Osteoblast (primary cell): ENCODE measurements at places on chromosomes 5 and 9. TPM values are rescaled to one million over a fixed set of nuclear protein-coding genes. Genes with fewer than 3 reads are reported as not detected.

The TMEM250 gene
- total RNA-seq, result 52.7 and 65.5 TPM in 2 replicates

The CD274 gene
- 0.72 and 1.5 TPM in 2 replicates for total RNA-seq

The INSL4 gene
- total RNA-seq, result not detected in 2 replicates

The NKD2 gene
- total RNA-seq, result under 0.01 TPM in 1 of 2 replicates, not detected in the other

The CRB2 gene
- total RNA-seq, result not detected in 2 replicates

The GRM6 gene
- not detected in 2 replicates for total RNA-seq

The PCDHGA2 gene
- total RNA-seq, result 2.7 and 2.9 TPM in 2 replicates

The HDHD3 gene
- 7.2 and 15.6 TPM in 2 replicates for total RNA-seq

The NDOR1 gene
- 5.0 and 6.2 TPM in 2 replicates for total RNA-seq

The NACC2 gene
- total RNA-seq, result 25.3 and 32.9 TPM in 2 replicates

The PGM5 gene
- 0.36 and 1.2 TPM in 2 replicates for total RNA-seq

The DRD1 gene
- under 0.01 TPM in 1 of 2 replicates, not detected in the other for total RNA-seq

The HTR4 gene
- not detected in 2 replicates for total RNA-seq

The IFNA4 gene
- total RNA-seq, result not detected in 2 replicates

The DDX4 gene
- under 0.01 TPM in 1 of 2 replicates, not detected in the other for total RNA-seq

The GDA gene
- total RNA-seq, result not detected in 2 replicates

The TCF7 gene
- total RNA-seq, result 2.9 and 3.3 TPM in 2 replicates

The ADAMTS13 gene
- total RNA-seq, result 1.2 and 1.4 TPM in 2 replicates

The CAMK4 gene
- 0.29 and 0.72 TPM in 2 replicates for total RNA-seq

The ABO gene
- total RNA-seq, result not detected in 2 replicates

The FBXL7 gene
- total RNA-seq, result 13.4 and 14.4 TPM in 2 replicates
